Activated T-cell treated with anti-CD3 and anti-CD28 coated beads, Interleukin-2, amount 50 U/mL, for 1 hour (primary cell): ENCODE measurements at places on chromosomes 6 and 20.

DNA sequence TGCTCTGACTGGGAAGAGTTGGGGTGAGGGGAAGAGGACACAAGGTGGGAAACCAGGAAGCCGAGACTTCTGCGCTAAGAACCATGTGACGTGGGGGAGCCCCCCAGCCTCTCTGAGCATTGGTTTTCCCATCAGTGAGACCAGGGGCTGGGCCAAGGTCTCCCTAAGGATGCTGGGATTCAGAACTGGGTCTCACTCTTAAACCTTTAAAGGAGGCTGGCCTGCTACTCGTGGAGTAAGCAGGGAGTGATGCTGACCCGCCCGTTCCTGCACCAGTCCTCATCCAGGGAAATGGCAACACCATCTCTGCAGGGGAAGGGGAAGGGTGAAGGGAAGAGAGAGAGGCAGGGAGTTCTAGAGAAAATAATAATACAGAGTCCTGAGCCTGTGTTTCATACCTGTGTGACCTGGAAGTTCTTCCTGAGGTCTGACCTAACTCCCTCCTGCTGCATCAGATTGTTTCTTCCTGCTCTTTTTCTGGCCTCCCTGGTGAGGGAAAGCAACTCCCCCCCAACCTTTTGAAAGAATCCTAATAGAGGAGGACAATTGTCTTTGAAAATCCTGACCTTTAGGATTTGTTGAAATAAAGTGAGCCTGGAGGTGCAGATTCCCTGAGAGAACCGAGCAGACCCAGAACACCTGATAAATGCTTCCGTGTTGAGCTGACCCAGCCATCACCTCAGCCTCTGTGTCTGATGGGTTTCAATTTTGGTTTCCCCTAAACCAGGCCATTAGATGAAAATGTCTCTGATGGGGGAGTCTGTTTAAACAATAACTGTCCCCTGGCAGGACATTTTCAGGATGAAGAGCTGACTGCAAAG is 3.0 kb upstream of the GRM4 start:
- DNase-seq = no peak

DNA sequence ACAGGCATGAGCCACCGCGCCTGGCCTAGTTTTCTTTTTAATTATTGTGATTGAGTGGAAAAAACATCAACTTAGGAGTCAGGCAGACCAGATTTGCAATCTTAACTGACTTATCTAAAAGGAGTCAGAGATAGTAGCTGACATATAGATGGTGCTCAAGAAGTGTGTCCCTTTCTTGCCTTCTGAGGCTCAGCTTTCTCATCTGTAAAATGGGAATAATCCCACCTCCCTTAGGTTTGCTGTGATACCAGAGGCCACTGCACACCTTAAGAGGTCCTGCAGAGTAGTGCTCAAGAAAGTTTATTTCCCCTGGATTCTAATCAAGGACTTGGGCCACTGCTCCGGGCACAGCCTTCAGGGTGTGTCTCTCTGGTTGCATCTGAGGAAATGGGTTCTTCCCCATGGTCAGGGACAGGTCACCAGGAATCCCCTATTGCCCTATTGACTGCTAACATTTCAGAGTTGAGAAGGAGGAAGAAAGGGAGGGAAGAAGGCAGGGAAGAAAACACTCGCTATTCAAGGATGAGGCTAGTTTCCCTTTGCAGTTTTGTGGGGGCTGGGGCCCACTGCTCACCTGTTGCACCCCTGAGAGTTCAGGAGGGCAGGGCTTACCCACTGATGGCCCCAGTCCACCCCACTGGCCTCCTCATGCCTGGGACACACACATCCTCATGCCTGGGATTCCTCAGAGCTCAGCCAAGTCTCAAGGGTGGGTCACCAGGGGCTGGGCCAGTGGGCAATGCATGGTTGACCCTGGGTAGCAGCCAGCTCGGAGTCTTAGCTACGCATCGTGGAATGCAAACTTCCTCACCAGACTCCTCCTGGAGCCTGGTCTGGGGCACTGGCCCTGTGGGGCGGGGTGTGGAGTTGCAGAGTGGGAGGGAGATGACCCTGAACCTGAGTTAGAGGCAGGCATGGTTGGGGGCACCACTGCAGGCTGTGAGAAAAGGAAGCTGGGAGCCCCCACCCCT is 21.2 kb downstream of the C6orf132 start:
- no peak for DNase-seq

- no peak for DNase-seq
Observed at GRCh38 chr20:24667689-24668383, 198.4 kb downstream of the SYNDIG1 start.

DNA sequence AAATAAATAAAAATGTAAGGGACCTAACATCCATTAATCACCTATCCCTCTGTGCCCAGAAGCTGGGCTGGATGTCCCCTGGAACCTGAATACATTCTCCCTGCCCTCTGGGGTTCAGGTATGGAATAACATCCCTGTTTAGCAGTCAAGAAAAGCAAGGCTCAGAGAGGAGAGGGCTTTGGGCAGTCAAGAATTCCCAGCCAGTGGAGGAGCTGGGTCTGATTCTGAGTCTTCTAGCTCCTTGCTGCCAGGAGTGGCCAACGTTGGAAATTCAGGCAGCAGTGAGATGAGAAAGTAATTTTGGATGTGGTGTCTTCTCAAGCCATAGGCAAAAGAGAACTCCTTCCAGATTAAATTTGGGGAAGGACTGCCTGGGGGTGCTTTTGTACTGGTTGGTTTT is 42.6 kb upstream of the ZNFX1 start:
- DNase-seq = no peak

- no peak for DNase-seq
Observed at GRCh38 chr6:95723638-95724037, 146.3 kb downstream of the MANEA start.

DNA sequence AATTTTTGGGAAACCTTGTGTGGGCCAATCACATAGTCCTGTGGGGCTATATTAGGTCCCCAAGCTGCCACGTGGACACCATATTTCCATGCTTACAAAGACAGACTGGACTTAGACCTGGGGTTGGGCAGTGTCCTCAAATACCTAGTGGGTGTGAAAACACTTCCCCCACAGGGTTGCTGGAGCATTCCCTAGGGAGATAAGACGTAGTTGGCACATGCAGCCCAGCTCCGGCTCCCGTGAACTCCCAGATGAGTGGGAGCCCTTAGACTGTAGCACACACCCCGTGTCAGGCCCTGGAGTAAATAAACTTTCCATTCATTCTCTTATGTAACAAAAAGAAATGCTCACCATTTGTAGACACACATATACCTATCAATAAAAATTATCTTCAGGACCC is 14.2 kb downstream of the KCNG1 start:
- DNase-seq = no peak

DNA sequence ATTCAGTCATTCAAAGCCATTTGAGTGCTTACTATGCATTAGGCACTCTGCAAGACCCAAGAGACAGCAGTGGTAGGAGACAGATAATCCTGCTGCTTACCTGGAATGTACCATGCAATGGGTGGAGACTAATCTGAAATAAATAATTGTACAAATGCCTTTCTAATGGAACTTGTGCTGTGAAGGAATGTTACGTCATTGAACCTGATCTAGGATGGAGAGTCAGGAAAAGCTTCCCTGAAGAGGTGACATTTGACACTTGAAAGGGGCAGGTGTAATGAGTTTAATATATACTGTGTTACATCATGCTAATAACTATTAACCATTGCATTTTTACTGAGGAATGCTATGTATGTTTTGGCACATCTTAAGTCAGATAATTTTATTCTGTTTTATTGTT is 491.0 kb upstream of the FLRT3 start:
- no peak for DNase-seq

DNA sequence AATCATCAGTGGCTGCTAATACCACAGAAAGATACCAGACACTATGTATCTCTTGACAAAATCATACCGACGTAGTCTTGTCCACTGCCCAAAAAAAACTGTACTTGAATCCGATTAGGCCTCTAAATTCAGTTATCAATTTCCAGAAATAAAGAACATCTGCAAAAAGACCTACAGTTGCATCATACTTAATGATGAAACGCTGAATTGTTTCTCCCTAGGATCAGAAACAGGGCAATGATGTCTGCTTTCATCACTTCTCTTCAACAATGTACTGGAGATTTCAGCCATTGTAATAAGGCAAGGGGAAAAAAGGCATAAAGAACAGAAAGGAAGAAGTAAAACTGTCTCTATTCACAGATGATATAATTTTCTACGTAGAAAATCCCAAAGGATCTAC is 152.0 kb downstream of the TASP1 start:
- DNase-seq = no peak

DNA sequence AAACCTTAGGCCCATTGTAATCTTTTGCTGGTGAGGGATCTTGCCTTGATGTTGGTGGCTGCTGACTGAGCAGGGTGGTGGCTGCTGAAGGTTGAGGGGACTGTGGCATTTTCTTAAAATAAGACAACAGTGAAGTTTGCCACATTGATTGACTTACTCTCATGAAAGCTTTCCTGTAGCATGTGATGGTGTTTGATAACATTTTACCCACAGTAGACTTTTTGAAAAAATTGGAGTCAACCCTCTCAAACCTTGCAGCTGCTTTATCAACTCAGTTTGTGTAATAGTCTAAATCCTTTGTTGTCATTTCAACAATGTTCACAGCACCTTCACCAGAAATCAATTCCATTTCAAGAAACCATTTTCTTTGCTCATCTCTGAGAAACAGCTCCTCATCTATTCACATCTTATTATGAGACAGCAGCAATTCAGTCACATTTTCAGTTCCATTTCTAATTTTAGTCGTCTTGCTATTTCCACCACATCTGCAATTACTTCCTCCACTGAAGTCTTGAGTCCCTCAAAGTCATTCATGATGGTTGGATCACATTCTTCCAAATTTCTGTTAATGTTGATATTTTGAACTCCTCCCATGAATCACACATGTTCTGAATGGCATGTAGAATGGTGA is 37.2 kb downstream of the CST9L start:
- DNase-seq = no peak

DNA sequence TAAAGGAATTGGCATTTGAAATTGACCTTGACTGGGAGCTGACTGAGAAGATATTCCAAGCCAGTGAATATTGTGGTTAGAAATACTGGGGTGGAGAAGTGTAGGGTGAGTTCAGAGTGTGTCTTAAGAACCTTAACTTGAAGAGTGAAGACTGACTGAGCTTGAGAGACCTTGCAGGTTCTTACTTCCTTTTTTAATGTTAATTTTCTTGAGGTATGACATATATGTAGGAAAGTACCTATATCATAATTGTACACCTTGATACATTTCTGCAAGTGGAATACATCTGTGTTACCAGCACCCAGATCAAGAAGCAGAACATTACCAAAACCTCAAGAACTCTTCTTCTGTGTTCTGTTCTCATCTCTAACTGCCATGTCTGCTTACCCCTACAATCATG is 11.0 kb downstream of the DHX35 start:
- no peak for DNase-seq

DNA sequence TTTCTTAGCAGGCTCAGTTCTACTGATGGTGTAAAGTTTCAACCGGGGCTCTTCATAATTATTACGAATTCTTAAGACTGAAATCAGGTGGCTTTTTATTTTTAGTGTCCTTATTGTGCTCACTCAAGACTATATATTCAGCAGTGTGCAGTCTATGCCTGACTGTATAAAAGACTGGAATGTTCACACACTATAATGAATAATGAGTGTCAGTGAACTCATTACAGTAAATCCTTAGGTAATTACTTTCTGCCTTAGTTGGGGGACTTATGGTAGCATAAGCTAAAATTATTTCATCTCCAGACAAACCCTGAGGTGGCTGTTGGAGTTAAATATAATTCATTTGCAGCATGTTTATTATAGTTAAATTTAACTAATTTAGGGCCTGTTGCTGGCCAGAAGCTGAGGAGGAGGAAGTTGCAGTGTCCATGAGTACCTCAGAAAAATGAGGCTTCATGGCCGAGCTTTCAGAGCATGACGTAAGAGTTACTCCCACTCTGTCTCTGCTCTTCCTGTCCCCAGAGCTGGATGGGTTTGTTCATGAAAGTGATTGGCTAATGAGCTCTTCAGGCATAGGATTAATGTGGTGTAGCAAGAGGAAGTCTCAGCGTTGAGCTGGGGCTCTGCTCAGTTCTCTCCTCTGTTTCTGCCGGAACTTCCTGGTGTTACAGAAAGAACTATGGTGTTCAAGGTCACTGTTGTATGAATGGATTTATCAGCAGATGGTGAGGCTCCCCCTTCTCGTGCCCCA is 335.7 kb downstream of the NRN1 start:
- no peak for DNase-seq

DNA sequence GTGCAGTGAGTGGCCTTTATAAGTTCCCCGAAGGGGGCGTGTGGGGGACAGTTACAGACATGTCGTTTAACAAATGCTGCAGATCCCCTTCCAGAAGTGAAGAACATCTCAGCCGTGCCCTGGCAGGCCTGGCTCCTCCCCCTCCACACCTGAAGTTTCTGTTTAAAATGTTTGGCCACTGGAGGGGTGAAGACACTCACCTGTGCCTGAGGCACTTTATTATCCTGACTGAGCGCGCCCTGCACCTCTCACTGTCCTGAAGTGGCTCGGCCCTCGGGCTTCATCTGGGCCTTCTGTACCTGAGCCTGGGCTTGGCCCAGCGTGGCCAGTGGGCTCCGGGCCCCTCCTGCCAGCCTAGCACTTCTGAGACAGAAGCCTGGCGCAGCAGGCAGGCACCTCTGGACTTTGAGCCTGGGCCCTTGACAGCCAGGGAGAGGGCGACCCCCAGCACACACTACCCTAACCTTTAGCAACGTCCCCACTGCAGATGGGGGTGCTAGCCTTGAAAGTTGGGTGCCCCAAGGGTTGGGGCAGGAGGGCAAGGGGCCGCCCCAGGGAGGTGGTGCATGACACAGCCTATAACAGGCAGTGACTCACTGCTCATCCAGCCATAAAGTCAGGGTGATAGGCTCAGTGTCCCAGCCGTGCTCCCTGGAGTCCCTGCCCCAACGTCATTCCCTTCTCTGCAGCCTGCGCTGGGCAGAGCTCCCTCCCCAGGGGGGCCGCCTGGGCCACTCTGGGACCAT is 13.6 kb upstream of the GATA5 start:
- DNase-seq = no peak

- no peak for DNase-seq
Observed at GRCh38 chr20:6735942-6736845, 31.3 kb upstream of the BMP2 start.

DNA sequence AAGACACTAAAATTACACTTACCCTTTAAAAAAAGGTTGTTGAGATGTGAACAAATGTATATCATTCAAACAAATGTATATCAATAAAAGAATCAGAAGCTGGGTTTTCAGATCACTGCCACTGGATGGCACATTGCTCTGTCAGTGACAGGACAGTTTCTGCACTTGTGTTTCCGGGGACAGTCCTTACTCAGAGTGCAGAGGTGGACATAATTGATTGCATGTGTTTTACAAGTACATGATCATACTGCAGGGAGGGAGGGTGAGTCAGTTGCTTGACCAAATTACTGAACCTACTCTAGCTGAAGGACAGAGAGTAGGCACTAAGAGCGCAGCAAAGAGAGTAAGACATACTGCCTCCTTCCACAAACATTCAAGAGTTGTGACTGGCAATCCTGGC is 302.3 kb downstream of the TENT5A start:
- no peak for DNase-seq
